Activated CD8-positive, alpha-beta T cell treated with anti-CD3 and anti-CD28 coated beads, Interleukin-2, amount 10 ng/mL, durations not matched to agents 7 days and 5 days (primary cell): ENCODE measurements at places on chromosomes 1 and 21.

DNA sequence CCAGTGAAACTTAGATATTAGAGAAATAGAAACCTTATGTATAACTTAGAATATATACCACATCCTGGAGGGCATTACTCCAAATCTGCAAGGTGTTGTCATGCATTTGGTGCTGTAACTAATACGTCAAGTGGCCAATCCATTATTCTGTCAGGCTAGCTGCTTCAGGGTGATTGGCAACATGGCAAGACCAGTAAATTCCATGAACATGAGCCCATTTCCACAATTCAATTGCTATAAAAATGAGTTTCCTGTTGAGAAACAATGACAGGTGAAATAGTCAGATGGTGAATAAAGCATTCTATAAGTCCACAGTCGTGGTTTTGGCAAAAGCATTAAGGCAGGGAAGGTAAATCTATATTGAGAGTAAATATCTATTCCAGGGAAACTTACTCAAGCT, 566.0 kb downstream of the ADGRL2 start:
- H3K36me3 ChIP-seq: no peaks in the 10 kb centered on the region
- no peak overlapping the region for H3K27ac ChIP-seq
- DNase-seq: no peak
- H3K4me3 ChIP-seq: no peak overlapping the region
- no peaks in the 10 kb centered on the region for H3K27me3 ChIP-seq

GRCh38 chr1:245598524-245599305, 443.9 kb downstream of the KIF26B start:
- no peak overlapping the region for H3K27ac ChIP-seq
- no peak for DNase-seq
- H3K4me3 ChIP-seq: no peak overlapping the region
- H3K27me3 ChIP-seq: no peaks in the 10 kb centered on the region

DNA sequence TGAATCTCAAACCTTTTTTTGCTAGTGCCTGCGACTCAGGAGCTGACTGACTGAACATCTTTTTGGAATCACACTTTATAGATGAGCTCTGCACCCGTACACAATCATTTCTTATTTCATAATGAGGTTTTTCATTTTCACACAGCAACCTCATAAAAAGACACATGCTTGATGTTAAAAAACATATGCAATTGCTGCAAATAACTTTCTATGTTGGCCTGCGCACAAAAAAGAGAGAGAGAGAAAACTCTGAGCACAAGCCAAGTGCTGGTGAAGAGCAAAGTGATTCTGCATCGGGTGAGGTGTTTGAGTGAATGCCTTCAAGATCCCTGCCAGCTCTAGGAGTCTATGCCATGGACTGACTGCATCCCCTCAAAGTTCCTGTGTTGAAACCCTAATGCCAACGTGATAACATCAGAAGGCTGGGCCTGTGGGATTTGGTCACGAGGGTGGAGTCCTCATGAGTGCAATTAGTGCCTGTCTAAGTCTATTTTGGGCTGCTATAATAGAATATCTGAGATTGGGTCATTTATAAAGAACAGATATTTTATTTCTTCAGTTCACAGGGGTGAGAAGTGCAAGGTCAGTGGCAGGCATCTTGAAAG, 36.6 kb downstream of the C1orf87 start:
- no peak for DNase-seq
- H3K4me1 ChIP-seq: no peaks in the 10 kb centered on the region
- H3K36me3 ChIP-seq: no peaks in the 10 kb centered on the region
- no peak overlapping the region for H3K27ac ChIP-seq

DNA sequence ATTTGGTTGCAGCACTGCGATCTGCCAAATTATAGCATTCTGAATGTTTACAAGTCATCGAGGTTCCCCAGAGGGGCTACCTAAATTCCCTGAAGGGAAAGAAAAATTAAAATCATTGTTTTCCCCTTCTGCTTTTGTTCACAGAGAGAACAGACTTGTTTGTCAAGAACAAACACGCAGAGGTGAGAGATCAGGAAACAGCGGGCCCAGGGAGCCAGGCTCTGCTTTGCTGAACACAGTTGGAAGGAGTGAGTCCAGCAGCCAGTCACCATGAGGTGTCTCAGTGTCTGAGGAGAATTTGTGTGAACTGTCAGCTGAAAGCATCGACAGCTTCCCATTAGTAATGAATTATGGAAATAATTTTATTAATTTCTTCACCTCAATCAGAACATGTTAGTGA, 52.5 kb downstream of the RWDD3 start:
- no peaks in the 10 kb centered on the region for H3K27me3 ChIP-seq
- DNase-seq: no peak
- H3K4me1 ChIP-seq: no peaks in the 10 kb centered on the region
- no peak overlapping the region for H3K27ac ChIP-seq

DNA sequence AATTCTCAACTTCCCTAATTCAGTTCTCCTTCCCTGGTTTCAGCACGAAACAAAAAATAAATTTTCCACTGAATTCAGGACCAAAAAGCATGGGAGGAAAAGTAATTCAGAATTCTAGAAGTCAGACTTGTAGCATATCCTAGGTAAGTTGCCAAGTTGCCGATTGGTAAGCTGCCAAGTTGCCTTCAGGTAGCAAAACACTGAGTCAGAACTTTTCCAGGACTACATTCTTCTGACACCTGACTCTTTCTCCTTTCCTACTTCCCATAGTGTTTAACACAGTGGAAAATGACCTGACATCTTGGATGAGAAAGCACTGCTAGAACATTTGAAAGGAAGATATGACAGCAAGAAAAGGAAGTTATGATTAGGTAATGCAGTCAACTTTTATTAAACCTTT, 322.8 kb downstream of the SPATA17 start:
- H3K27ac ChIP-seq: no peak overlapping the region
- H3K4me1 ChIP-seq: no peaks in the 10 kb centered on the region
- no peak for DNase-seq
- H3K4me3 ChIP-seq: no peak overlapping the region
- no peaks in the 10 kb centered on the region for H3K27me3 ChIP-seq
- no peaks in the 10 kb centered on the region for H3K36me3 ChIP-seq

GRCh38 chr1:87888446-87888845, 559.8 kb downstream of the LMO4 start:
- DNase-seq: no peak
- no peak overlapping the region for H3K27ac ChIP-seq
- no peaks in the 10 kb centered on the region for H3K4me1 ChIP-seq
